ENCODE measurements at places on chromosomes 12 and 14.
A peak's percentile ranks its signal among the peaks of the same experiment; 100 is the strongest.

GRCh38 chr12:1309613-1310012, 284.8 kb downstream of the FBXL14 start:
- DNase-seq: no peak

DNA sequence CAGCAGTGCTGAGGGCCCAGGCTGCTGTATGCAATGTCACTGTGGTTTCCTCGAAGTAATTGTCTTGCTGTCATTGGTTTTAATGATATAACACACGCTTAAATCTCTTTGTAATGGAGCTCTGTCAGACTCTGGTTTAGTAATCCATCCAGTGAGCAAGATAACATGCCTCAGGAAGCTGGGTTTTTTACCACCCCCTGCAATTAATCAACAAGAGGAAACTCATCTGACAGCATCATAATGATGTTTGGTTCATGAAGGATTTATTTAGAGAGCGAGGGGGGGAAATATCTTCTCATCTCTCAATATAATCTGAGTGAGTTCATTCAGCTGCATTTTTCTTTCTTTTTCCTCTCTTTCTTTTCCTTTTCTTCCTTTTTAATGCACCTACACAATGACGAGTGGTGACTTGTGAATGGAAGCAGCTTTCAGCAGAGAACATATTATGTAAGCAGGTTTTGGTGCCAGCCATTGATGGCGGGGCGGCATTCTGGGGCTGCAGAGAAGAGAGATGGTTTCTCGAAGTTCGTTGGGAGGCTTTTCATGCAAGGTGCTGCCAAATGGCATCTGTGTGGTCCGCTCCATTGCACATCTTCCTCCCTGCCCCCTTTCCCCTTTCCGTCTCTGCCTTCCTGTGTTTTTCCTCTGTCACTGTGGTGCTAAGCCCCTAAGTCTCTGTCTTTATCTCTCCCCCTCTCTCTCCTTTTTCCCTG, 6.7 kb downstream of the RPH3A start:
- DNase-seq: peak; percentile 50

- DNase-seq: no peak
Measured at GRCh38 chr14:104542871-104543830, 36.4 kb upstream of the C14orf180 start.

DNA sequence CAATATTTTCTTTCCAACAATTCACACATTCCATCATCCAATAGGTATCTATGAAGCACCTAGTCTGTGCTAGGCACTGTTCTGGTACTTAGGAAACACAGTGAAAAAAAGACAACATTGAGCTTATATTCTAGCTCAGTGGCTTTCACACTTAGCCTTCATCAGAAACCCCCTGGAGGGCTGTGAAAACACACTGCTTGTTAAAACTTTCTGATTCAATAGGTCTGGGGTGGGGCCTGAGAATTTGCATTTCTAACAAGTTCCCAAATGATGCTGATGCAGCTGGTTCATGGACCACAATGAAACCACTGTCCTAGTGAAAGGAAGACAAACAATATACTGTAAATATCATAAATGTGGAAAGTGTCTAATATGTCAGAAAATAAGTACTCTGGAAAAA, 5.9 kb downstream of the VTI1B start:
- no peak for DNase-seq

DNA sequence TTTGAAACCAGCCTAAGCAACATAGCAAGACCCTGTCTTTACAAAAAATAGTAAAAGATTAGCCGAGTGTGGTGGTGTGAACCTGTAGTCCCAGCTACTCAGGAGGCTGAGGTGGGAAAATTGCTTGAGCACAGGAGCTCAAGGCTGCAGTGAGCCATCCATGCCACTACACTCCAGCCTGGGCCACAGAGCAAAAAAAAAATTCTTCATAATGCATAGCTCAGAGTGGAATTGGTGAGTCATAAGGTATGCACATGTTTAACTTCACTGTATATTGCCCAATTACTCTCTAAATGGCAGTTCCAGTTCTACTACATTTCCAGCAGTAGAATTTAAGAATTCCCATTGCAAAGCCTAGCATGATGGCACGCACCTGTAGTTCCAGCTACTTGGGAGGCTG, 26.8 kb upstream of the CLIP1 start:
- DNase-seq: no peak

- DNase-seq: no peak
Measured at GRCh38 chr14:90505531-90505930, 108.7 kb downstream of the CALM1 start.

DNA sequence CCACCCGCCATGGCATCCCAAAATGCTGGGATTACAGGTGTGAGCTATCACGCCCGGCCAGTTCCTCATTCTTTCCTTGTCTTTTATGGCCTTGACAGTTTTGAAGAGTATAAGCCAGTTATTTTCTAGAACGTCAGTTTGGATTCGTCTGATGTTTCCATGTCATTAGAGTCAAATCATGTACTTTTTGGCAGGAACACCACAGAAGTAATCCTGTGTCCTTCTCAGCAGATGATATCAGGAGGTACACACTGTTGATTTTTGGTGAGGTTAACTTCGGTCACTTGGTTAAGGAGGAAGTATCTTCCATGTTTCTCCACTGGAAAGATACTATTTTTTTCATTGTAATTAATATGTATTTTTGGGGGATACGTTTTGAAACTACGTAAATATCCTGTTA, 25.1 kb upstream of the VPS33A start:
- DNase-seq: no peak

DNA sequence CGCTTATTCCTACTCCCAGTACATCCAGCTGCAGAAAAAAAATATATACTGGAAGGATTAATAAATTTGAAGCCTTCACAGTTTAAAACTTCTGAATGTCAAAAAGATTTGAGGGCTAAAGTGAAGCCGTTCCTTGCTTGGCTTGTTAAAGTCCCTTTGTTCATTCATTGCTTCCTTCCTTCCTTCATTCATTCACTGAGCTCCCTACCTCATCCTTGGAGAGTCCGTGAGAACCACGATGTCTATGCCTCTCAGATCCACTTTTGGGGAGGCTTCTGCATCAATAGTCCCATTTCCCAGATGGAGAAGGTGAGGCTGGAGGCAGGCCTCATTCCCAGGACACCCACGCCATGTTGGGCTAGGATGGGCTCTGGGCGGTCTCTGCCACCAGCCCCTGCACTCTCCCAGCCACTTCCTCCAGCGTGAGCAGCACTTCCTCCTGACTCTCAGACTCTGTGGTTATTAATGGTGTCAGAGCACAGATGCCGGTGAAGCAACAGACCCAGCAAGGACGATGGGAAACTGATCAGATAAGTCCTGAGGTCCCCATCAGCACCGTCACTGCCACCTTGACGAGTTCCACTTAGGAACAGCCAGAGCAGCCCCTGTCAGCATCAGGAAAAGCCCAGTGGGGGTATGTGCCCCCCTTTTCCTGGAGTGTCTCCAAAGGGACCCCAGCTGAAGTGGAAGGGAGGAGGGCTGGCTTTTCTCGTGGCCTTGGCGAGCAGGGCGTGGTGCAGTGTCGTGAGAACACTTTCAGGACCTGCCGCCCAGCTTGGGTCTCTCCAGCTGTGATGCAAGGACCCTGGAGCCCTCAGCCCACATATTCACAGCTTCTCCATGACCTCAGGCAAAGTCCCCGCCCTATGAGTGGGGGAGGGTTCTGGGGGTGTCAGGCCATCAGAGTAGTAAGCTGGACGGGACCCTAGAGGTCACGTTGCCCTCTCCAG, 21.2 kb downstream of the ASB2 start:
- no peak for DNase-seq

DNA sequence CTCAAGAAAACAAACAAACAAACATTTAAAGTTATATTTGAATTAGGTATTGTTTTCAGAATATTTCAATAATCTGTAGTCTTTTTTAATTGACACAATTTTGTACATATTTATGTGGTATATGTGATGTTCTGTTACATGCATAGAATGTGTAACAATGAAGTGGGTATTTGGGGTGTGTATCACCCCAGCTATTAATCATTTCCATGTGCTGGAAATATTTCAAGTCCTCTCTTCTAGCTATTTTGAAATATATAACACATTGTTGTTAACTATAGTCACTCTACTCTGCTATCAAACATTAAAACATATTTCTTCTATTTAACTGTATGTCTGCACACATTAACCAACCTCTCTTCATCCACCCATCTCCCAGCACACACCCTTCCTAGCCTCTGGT, 32.0 kb upstream of the SIX1 start:
- no peak for DNase-seq
